ENCODE measurements at places on chromosomes 3 and 15.

DNA sequence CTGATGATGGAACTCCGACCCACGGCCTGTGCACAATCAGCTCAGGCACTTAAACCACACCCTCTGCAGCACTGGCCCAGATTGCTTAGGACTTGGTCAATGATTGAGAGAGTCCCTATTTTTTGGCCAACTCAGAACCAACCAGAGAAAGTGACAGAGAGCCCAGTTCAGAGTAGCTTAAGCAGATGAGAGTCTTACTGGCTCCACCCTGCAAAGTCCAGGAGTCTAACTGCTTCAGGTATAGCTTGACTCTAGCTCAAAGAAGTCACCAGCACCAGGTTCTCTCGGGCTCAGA, 20.1 kb downstream of the SLC6A20 start:
- no peak for DNase-seq

DNA sequence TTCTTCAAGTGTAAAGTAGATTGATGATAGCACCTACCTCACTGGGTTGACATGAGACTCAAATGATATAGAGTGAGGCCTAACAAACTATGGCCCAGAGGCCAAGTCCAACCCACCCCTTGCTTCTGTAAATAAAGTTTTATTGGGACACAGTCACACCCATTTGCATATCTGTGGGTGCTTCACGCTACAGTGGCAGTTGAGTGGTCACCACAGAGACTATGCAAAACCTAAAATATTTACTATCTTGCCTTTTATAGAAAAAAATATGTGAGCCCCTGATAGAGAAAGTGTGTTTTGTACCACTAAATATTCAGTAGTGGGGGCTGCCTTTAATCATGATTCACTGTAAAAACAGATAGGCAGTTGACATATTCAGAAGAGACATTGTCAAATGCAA, 38.0 kb downstream of the ACAN start:
- DNase-seq, result no peak

DNA sequence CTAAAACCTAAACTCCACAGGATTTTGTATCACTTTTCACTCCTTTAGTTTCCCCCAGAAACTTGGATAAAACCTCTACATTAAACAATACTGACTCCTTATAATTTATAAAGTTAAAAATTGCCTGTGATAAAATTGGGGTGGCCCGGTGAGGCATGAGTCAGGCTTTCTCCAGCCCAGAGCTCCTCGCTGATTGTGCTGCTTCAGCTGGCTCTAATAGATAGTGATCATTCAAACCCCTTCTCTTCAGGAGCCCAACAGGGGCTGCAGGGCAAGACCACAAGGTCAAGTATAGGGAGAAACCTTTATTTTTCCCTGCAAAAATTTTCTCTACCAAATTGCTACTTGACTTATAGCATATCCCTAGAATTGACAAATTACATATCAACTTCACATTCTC, 308.2 kb downstream of the PLCL2 start:
- DNase-seq, result no peak

- DNase-seq, result peak; percentile 58
Measured at GRCh38 chr15:81480645-81481053, 106.6 kb upstream of the TMC3 start.

GRCh38 chr3:170038434-170039110, 777 bp downstream of the GPR160 start:
- DNase-seq, result no peak

- DNase-seq, result no peak
Measured at GRCh38 chr3:194447657-194448056, 39.1 kb downstream of the ATP13A3 start.

- no peak for DNase-seq
Measured at GRCh38 chr15:92772626-92773244, 117.2 kb upstream of the FAM174B start.

DNA sequence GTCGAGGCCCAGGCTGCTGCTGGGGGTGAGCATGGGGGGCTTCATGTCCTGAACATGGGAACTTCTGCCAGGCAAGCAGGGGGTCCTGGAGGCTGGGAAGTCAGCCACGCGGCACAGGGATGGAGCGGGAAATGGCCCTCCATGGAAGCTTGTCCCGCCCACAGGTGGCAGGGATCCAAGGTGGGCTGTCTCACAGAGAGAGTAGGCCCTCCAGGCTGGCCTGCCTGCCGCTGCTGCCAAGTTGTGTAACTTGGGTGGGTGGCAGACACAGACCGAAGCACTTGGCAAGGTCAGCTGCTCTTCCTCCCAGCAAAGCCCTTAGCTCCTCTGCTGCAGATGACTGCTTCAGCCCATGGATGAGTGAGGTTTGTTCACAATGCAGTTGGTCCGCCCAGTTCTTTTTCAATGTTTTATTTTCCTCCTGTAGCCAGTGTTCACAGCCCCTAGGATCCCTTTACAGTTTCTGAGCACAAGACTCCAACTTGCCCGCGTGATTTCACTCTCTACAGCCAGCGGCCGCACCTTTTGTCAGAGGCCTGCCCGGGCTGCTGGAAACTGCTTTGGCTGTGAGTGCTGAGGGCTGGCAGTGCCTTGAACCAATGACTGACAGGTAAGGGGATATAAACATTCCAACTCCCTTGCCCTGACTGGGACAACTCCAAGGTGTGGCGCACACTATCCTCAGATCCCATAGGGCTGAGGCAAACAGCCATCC, 26.7 kb downstream of the HCN4 start:
- no peak for DNase-seq

DNA sequence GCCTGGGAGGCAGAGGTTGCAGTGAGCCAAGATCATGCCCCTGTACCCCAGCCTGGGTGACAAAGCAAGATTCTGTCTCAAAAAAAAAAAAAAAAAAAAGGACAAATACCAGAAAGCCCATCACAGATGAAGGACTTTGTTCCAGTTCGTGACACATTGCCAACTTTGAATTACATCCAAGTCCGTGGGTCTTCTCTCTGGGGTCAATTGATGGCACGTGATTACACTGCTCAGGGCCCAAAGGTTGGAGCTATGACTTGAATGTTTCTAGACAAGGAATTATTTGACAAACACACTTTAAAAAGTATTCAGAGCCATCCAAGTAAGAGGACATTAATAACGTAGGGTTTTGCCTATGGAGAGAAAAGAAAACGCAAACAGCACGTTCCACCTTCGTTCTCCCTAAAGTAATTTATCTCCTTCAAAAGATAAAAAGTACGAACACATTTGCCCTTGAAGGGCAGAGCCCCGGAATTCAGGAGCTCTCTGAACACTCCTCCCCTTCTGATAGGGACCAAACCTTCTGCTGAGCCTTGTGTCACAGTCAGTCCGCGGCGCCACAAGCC, 31.3 kb upstream of the ST3GAL6 start:
- no peak for DNase-seq

DNA sequence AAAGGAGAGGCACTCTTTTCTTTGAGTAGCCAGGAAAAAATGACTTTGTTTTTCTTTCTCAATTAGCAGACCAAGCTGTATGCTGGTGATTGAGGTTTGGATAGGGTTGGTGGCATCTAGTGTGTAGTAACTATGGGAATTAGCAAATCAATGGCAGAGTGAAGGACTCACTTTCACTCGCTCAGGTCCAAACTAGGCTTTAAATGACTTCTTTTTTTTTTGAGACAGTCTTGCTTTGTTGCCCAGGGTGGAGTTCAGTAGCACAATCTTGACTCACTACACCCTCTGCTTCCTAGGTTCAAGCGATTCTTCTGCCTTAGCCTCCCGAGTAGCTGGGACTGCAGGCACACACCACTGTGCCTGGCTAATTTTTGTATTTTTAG, 35.9 kb downstream of the PRKCI start:
- peak; percentile 2 for DNase-seq

- DNase-seq, result no peak
Measured at GRCh38 chr3:56856752-56857151, 55.0 kb upstream of the ARHGEF3 start.

Data from AG10803 (cell line).